ENCODE measurements at places on chromosomes 5 and 9.

GRCh38 chr5:135050244-135050767 is 16.3 kb upstream of the PITX1 start:
- DNase-seq: no peak

GRCh38 chr5:590346-590745 is 21.8 kb upstream of the CEP72 start:
- no peak for DNase-seq

DNA sequence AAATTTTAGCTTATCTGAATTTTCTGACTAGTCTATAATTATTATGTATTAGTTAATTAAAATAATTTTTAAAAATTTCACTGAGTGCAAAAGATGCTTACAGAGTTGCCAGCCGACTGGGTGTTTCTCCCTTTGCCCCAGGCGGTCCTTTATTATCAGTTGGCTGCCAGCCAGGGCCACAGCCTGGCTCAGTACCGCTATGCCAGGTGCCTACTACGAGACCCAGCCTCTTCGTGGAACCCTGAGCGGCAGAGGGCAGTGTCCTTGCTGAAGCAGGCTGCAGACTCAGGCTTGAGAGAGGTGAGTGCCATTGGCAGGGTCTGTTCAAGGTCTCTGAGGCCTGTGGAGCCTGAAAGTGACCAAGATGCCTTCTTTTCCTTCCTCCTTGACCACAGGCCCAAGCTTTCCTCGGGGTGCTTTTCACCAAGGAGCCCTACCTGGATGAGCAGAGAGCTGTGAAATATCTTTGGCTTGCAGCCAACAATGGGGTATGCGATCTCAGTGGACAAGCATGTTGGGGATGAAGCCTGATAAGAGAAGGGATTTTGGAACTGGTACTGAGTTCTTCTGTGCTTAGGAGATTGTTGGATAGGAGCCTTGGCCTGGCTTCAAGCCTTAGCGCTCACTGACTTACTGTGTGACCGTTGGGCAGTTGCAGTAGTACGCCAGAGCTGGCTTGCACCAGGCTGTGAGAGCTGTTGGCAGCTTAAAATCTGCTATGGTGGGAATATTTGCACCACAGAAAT is 10.6 kb downstream of the DELE1 start:
- DNase-seq: peak; percentile 84

DNA sequence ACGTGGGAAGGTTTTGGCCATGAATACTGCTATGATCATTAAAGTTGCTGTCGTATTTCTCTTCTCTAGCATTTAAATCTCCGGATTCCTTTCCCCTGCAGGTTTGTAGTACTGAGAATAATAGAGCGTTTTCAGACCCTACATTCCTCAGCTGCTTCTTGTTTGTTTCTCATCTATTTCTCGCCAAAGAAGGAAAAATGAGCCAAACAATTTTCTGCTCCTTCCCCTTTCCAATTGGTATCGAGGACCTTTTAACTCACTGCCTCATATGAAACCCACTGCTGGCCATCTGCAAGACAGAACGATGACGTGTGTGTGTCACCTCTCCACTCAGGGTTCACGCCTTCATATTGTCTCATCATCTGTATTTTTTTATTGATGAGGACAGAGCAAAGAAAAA is 689.4 kb upstream of the WWC1 start:
- DNase-seq: no peak

- DNase-seq: no peak
These were observed 897 bp downstream of the ROPN1L start for GRCh38 chr5:10442576-10442975.

- DNase-seq: no peak
These were observed 9.9 kb upstream of the SHOC1 start for GRCh38 chr9:111804636-111805035.

DNA sequence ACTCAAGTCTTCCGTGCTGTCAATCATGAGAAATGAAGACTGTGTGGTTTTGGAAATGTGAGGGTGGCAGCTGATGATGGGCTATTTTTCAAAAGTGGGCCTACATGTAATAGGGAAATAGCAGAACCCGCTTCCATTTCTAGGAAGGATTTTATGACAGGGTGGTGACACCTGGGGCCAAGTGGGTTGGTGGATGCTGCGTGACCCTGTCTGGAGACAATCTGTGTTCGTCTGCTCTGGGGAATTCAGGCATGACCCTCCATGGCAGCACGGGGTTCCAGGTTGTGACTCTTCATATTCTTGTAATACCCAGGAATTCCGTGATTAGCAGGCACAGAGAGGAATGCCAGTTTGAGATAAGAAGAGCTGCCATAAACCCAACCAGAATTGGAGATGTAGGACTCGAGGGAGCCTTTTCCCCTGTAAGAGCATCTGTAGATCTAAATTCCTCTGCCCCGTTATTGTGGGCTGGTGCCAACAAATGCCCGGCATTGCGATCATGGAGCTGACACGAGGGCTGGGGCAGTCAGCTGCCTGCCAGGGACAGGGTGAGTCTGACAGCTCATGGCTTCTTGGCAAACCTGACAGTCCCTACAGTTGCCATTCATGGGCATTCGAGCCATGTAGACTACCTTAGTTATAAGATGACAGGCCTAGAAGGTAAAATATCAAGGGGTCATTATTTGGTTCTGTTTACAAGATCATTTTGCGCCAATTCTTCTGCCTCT is 279.7 kb downstream of the GADD45G start:
- DNase-seq: peak; percentile 83

DNA sequence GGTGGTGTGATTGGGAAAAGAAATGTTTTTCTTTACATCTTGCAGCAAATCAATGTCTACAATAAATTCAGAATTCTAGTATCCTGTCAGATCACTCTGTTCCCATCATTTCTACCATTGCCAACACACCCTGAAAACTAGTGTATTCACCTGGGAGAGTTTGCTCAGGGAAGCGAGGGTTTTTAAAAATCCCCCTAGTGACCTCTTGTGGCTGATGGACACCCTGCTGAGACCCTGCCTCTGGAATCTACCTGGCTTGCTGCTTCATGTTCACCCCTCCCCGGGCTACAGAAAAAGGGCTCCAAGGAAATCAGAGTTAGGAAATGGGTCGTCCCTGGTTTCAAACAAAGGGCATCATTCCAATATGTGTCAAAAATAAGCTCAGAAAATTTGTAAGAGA is 21.4 kb upstream of the ALDOB start:
- DNase-seq: no peak

GRCh38 chr5:96322217-96322616 is 110.8 kb downstream of the PCSK1 start:
- DNase-seq: no peak

GRCh38 chr5:103424453-103425205 is 138.0 kb downstream of the NUDT12 start:
- DNase-seq: no peak

GRCh38 chr9:97571664-97572063 is 61.5 kb downstream of the TSTD2 start:
- DNase-seq: no peak

- no peak for DNase-seq
These were observed 14.2 kb upstream of the AGGF1 start for GRCh38 chr5:77015938-77016569.

DNA sequence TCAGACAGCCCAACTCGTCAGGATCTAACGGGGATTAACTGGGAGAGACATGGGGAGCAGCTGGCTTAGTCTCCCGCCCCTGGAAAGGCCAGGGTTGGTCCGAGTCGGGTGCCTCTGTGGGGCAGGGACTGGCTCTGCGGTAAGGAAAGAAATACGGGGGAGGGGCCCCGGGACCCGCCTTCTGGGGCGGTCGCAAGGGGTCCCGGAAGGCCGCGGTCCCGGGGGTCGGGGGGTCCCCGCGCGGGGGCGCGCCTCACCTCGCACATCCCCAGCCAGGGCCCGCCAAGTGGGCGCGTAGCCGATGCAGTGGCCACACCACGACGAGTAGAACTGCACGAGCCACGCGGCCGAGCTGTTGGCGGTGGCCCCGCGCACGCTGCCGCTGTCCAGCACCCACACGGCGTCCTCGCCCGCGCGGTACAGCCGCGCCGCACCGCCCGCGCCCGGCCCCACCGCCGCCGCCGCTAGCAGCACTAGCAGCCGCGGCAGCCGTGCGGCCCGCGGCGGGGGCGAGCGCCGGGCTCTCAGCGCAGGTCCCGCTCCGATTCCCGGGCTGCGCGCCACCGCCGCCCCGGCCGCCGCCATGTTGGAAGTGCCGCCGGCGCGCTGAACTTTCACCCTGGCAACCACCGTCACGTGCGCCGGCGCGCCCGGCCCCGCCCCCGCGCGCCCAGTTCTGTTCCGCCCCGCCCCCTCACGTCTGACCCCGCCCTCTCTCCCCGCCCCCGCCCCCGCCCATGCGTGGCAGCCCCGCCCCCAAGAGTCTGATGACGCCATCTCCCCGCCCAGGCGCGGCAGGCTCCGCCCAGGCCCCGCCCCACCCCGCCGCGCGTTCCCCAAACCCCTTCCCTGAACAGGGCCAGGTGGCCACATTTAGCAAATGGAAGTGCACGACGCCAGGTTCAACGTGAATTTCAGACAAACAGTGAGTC is at the start of gene QSOX2:
QSOX2 (minus strand) TSS at position 594 of the 932 bp plus-strand sequence; CDS start at position 585, 9 bp downstream.
- peak; percentile 90 for DNase-seq

DNA sequence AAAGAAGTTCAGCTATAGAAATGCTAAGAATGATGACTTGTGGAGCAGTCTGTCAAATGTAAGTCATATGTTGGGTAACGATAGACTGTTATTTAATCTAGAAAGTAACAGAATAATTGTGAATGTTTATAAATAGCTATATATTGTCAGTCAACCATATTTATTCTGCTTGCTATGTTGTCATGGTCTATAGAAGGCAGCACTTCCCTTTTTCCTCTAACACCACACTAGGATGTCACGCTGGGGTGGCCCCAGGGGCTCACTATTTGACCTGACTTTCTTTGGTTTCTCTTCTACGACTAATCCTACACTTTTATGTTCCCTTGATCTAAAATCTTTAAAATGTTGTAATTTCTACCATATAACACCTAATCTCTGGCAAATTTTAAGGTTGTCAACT is 20.5 kb downstream of the ERAP2 start:
- DNase-seq: no peak

DNA sequence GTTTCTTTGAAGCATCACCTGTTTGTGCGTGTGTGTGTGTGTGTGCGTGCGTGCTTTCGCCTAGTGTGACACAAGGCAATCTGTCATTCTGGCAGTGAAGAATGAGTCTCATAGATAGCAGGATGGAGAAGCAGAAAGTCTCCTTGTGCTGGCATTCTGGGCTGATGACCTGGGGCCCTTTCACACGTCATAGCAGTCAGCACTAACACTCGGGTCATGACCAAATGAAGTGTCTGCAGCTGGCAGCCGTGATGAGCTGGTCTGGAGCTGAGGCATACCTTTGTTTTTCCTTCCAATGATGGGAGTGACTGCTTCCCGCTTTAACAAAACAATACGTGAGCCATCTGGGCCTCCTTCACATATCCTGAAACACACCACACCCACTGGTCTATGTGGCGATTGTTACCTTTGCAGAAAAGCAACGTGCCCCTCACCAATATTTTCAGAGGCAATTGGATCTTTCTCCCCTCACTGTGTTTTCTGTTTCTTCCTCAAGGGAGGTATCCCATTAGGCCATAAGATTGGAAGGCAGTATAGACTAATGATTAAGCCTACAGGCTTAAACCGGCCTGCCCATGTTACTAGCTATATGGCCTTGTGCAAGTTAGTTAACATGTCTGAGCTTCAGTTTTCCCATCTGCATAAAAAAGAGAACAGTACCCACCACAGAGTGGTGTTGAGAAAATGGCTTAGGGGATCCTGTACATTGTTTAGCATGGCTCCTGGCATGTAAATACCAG is 88.8 kb downstream of the SREK1 start:
- no peak for DNase-seq

- DNase-seq: no peak
These were observed 14.8 kb upstream of the MEF2C start for GRCh38 chr5:88897748-88898147.

GRCh38 chr5:170186156-170186555 is 46.6 kb upstream of the C5orf58 start:
- DNase-seq: no peak

GRCh38 chr9:99181621-99182020 is 40.1 kb downstream of the ALG2 start:
- DNase-seq: no peak

DNA sequence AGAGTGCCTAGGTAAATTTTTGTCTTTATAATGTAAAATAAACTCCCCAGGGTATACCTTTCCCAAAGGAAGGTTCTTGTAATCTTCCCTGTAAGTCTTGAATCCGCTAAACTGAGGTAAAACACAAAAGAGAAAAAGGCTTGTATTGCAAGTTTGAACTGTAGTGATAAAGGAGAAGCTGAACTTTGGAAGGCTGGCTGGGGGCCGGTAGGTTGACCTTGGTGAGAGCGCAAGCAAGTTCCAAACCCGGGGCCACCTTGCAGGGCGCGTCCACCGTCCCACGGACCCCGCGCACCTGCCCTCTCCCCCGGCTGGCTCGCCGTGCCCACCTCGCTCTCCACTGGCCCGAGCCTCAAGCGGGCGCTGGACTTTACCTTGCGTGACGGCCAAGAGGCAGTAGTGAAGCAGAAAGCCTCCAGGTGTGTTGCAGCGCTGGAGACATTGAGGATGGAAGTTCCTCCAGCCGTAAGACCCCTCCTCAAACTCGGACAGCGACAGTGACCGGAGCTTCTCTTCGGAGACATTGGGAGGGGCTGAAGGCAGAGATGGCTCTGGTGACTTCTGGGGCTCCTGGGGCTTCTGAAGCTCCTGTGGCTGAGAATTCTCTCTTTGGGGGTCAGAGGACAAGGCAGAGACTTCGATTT is 428 bp downstream of the SLCO4C1 start:
- DNase-seq: peak; percentile 36

- DNase-seq: no peak
These were observed 418.9 kb downstream of the ARHGEF28 start for GRCh38 chr5:74044936-74045335.

GRCh38 chr5:84257061-84257460 is 127.6 kb downstream of the EDIL3 start:
- DNase-seq: no peak

- DNase-seq: no peak
These were observed 14.3 kb downstream of the CTSL start for GRCh38 chr9:87740209-87740608.

GRCh38 chr9:87720173-87720572 is 5.7 kb upstream of the CTSL start:
- DNase-seq: no peak

- no peak for DNase-seq
These were observed 159.8 kb downstream of the ZSWIM6 start for GRCh38 chr5:61491861-61492260.

- no peak for DNase-seq
These were observed 82.4 kb downstream of the HMCN2 start for GRCh38 chr9:130347931-130348330.

- no peak for DNase-seq
These were observed 26.1 kb upstream of the MACIR start for GRCh38 chr5:103232393-103232999.

- DNase-seq: no peak
These were observed 242.4 kb downstream of the MED10 start for GRCh38 chr5:6135977-6136376.

Measured in Right ventricle myocardium superior (tissue), 1 donor.